CMK (cell line): ENCODE measurements at places on chromosomes 1 and 21.

GRCh38 chr1:11682799-11683198 is 1.9 kb upstream of the MAD2L2 start:
- DNase-seq, result no peak

- DNase-seq, result no peak
Observed at GRCh38 chr1:111211921-111212320, 11.5 kb upstream of the DENND2D start.

DNA sequence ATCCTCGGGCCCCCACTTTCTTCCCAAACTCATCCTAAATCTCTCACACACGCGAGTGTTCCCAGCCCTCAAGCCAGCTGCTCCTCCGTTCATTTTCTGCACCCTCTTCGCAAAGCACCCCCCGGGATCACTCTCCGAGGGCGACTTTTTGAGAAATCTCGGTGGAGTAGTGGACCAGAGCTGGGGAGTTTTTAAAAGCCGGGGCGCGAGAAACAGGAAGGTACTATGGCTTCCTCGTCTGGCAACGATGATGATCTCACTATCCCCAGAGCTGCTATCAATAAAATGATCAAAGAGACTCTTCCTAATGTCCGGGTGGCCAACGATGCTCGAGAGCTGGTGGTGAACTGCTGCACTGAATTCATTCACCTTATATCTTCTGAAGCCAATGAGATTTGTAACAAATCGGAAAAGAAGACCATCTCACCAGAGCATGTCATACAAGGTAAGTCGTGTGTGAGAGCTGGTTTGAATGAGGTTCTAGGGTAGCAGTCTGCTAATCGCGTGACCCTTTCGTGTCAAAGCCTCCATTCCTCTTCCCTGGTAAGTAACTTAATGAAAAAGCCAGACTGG is 800 bp downstream of the DR1 start:
- DNase-seq, result peak; percentile 35

DNA sequence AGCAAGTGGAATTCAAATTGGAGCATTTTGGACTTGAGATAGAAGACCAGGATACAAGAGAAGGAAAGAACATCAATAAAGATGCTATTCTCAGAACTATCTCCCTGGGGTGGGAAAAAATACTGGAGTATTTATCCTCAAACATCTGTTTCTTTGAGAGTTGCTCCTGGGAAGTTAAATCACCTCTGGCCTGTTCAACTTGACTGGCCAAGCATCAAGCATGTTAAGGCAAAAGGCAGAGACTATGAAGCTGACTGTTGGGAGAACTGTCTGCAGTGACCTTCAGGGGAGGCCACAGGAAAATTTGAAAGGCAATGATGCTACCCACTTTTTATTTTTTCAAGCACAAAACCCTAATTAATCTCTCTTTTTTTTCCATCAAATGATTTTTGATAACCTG is 239.0 kb downstream of the NTNG1 start:
- DNase-seq, result no peak

GRCh38 chr21:40731206-40731605 is 115.8 kb downstream of the DSCAM start:
- DNase-seq, result no peak

GRCh38 chr1:215794156-215794555 is 227.1 kb downstream of the KCTD3 start:
- no peak for DNase-seq

DNA sequence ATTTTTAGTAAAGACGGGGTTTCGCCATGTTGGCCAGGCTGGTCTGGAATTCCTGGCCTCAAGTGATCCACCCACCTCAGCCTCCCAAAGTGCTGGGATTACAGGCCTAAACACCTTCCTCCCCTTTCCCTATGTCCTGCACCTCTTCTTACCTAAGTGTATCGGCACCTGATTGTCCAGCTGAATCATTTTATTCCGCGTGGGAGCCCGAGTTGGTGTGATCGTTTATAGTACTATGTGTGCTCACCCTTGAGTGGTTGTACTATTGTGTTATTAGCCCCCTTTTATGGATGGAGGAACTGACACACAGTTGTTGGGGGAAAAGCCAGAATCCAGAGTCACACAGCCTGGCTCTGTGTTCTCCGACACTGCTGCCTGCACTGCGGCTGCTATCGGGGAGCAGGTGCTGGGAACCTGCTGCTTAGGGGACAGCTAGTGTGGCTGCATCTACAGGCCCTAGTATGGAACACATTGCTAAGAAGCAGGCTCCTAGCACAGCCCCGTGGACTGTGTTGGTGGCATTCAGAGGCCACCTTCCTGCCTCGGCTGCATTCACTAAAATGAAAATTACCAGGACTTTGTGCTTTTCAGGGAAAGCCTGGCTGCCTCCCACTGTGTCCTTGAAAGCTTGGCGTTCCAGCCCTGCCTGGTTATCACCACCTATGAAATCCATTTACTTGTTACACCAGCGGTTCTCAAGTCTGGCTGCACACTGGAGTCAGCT is 21.6 kb downstream of the ENO1 start:
- no peak for DNase-seq

- DNase-seq, result no peak
Observed at GRCh38 chr1:1360506-1361169, 2.3 kb upstream of the MXRA8 start.

GRCh38 chr1:18948048-18948912 is 8.2 kb downstream of the IFFO2 start:
- no peak for DNase-seq

DNA sequence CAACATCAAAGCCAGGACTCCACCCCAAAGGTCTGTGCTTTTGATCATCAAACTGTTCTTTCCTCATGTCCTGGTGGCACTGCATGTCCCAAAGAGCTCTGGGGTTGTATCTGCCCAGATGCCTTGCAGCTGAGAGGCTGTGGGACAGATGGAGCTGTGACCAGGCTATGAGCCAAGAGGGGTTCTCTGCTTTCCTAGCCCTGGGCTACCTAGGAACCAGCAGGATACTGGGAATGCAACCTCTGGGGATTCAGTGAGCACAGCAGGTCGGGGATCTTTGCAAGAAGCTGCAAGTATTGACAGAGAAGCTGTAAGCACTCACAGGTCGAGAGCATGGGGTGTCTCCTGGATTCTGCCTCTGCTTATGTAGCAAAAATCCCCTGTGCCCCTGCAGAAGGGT is 186.6 kb downstream of the GRIK3 start:
- DNase-seq, result no peak

- DNase-seq, result no peak
Observed at GRCh38 chr1:202068596-202068995, 54.1 kb upstream of the GPR37L1 start.

- no peak for DNase-seq
Observed at GRCh38 chr1:208177656-208178055, 66.5 kb downstream of the PLXNA2 start.

DNA sequence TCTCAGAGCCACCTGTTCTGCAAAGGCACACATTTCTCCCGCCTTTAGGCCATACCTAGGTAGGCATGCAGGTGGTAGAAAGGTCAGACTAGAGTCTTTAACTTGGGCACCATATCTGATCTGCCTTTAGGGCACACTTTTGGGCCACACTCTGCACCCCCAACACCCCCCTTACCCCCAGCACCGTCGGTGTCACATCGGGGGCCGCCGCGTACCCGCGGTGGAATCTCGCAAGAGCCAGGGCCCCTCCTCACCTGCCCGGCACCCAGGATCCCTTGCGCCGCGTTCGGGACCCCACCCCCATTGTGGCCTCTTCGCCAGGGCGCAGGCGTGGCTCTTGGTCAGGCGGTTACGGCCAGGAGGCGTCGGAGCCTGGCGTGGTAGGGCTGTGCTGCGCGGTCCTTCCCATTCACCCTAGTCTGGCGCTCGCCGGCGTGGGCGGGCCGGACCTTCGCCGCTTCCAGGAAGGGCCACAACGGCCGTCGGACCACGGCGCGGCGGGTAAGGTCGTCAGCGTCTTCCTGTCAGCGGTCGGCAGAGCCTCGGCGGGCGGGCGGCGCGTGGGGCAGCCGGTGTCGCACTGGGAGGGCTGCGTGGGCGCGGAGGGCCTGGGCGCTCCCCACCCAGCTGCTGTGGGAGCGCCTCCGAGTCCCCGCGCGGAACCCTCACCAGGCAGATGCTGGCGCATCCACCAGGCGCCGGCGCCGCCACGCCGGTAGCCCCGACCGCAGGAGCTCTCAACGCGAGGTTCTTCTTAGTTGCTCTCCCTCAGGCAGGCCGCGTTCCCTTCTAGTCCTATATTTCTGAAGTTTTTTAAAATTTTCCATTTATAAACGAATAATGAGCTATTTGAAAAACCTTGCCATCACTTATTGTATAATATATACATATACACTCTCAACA is at the start of gene DNAH14:
TSS of gene DNAH14 (plus strand) at position 341 of the 903 bp plus-strand sequence. CDS start 23,028 bp downstream, outside the sequence.
- peak; percentile 90 for DNase-seq

- no peak for DNase-seq
Observed at GRCh38 chr1:32972814-32973428, 8.3 kb upstream of the RNF19B start.

- no peak for DNase-seq
Observed at GRCh38 chr1:187928288-187928687, 1099.5 kb downstream of the PLA2G4A start.

GRCh38 chr1:37056325-37056724 is 22.0 kb upstream of the GRIK3 start:
- no peak for DNase-seq
